ENCODE measurements at places on chromosomes 4 and X. TPM values are rescaled to one million over a fixed set of nuclear protein-coding genes. Genes with fewer than 3 reads are reported as not detected.

Gene PFKFB1
- 0.63 TPM for polyA plus RNA-seq

Gene NPY2R
- polyA plus RNA-seq, result 1.8 TPM

Gene SPRY1
- 97.7 TPM for polyA plus RNA-seq

Gene RAB9B
- 3.2 TPM for polyA plus RNA-seq

Gene HEPH
- 200 TPM for polyA plus RNA-seq

Gene GAGE12E
- not detected for polyA plus RNA-seq

Gene REPS2
- 3.7 TPM for polyA plus RNA-seq

Gene SPANXC
- polyA plus RNA-seq, result not detected

Gene IL21
- not detected for polyA plus RNA-seq

Gene MGST2
- 126 TPM for polyA plus RNA-seq

Gene CXorf49
- not detected for polyA plus RNA-seq

Gene GPR119
- polyA plus RNA-seq, result 0.61 TPM

Gene SULT1B1
- 118 TPM for polyA plus RNA-seq

Gene PDCL2
- polyA plus RNA-seq, result not detected

Gene CLDN22
- not detected for polyA plus RNA-seq

Gene MAGEB2
- not detected for polyA plus RNA-seq

Gene BANK1
- 0.63 TPM for polyA plus RNA-seq

Gene ETDC
- not detected for polyA plus RNA-seq

Gene PABPC1L2A
- 0.06 TPM for polyA plus RNA-seq

Gene TMEM144
- 93.1 TPM for polyA plus RNA-seq

Gene PAGE5
- polyA plus RNA-seq, result not detected

Gene HSFX3
- not detected for polyA plus RNA-seq

Gene EVC
- 4.6 TPM for polyA plus RNA-seq

Gene RADX
- 8.5 TPM for polyA plus RNA-seq

Gene GLRA2
- 1.0 TPM for polyA plus RNA-seq

Gene BRS3
- 0.03 TPM for polyA plus RNA-seq

Gene F11
- polyA plus RNA-seq, result 1.1 TPM

Gene FAT1
- 186 TPM for polyA plus RNA-seq

Gene PGRMC1
- polyA plus RNA-seq, result 276 TPM

Gene FGF13
- polyA plus RNA-seq, result 32.9 TPM

Gene NBDY
- polyA plus RNA-seq, result 37.1 TPM

Gene CASP6
- polyA plus RNA-seq, result 108 TPM

Gene TLR1
- 4.3 TPM for polyA plus RNA-seq

Gene CSN1S1
- polyA plus RNA-seq, result not detected

Gene GPC3
- polyA plus RNA-seq, result 75.8 TPM

Gene ARSD
- 34.1 TPM for polyA plus RNA-seq

Gene ABRAXAS1
- 17.6 TPM for polyA plus RNA-seq

Gene TLR8
- 0.67 TPM for polyA plus RNA-seq

Gene NUP62CL
- 7.6 TPM for polyA plus RNA-seq

Gene SLC38A5
- polyA plus RNA-seq, result 66.3 TPM

All from large intestine (tissue), 12 donors.